ENCODE measurements at places on chromosomes 16 and 17.

DNA sequence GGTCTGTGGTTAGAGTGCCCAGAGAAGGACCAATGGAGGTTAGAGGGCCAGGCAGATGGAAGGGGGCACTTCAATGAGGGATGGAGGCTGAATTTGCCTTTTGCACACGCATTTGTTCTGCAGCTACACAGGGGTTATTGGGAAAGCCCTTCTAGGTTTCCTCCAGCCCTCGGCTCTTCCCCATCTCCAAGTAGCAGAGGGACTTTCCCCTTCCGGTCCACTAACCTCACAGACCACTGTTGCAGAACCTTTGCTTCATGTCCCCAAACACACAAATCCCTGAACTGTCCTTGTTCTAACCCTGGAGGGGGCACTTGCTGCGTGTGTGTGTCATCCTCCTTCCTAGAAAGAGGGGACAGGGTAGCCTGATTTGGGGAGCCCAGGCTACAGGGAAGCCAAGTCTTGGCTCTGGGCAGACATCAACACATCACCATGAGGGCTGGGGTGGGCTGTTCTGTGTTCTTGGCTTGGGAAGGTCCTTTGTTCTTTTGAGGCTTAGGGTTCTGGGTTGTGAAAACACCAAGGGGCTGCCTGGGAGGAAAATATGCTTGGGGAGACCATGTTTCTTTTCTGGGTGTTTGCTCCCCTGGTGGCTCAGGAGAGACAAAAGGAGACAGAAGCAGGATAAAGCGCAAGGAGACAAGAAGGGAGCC, 7.3 kb upstream of the NR1D1 start:
- no peak for DNase-seq

- no peak for DNase-seq
These were observed 154.1 kb upstream of the CDC42EP4 start for GRCh38 chr17:73465953-73466230.

DNA sequence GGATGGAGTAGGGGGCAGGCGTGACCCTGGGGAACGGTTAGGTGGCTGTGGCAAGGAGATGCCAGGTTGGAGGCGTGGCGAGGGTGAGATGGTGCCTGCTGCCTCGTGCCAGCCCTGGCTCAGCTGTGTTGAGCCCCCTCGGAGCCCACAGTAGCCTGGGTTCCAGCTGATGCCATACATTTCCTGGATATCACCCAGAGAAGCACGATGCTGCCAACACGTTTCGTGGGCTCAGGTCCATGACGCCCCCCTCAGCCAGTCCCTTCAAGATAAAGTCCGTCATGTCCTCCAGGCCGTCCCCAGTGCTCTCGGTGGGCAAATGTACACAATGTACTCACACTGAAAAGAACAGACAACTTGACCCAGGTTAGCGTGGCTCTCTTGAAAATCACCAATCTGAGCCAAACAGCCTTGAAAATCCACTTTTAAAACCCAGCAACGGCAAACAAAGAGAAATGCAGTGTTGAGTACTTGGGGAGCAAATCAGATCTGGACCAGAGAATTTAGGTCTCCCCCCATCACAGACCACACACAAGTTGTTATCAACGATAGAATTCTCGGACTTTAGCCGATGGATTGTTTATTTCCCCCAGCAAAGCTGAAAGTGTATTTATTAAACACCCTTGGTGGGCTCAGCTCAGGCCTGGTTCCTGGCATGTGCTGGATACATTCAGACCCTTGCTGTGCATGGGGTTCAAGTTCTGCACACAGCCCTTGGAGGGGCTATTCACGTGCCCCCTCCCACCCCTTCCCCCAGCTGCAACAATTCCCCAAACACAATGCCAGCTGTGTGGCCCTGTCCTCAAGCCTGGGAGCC, 102.8 kb upstream of the PLCG2 start:
- no peak for DNase-seq

GRCh38 chr16:66469947-66470546, 43.0 kb downstream of the BEAN1 start:
- DNase-seq, result no peak

DNA sequence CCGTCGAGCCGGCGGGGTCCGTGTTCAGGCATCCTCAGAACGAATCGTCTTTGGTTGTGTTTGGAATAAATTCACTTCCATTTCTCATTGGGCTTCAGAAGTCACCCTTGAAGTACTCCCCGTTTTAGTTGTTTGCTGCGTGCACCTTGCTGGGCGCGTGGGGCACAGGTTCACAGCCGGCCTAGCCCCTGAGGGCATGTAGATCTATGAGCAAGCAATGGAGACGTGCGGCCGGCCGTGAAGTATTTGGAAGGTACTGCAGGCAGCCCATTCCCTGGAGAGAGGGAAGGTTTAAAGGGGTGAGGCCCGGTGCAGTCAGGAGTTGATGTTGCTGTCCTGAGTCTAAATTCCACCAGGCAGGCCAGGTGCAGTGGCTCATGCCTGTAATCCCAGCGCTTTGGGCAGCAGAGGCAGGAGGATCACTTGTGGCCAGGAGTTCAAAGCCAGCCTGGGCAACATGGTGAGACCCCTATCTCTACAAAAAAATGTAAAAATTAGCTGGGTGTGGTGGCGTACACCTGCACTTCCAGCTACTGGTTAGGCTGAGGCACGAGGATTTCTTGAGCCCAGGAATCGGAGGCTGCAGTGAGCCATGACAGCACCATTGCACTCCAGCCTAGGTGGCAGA, 714 bp downstream of the ACSF3 start:
- no peak for DNase-seq

DNA sequence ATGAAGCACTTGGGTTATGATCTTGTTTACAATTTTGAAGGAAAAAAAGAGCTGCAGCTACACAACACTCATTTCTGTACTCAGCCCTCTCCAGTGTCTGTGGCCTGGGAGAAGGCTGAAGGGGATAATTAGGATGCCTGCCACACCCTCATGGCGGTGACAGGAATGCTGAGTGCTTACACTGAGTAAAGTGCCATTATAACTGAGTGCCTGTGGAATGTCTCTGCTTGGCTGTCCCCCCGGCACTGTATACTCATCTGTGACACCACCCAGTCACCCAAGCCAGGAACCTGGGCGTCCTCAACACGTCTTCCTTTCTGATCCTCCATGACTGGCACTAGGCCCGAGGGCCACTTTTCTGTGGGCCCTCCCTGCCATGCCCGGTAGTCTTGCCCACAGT, 3.5 kb upstream of the MRPL38 start:
- no peak for DNase-seq

GRCh38 chr16:77977339-77977738, 45.0 kb upstream of the CLEC3A start:
- DNase-seq, result no peak

DNA sequence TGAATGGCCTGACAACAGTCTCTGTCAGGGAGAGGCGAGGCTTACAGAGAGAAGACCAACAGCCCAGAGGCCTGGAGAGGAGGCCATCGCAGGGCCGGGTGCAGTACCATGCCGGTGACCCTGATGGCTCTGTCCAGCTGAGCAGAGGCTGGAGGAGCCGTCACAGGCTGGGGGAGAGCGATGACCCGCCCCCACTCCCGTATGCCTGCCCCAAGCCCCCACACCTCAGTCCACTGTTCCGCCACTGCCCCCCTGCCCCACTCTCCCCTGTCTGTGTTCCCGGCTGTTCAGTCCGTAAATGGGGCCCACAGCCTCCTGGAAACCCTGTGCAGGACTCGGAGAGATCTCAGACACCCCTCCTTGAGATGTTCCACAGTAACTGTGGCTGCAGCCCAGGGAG, 12.8 kb upstream of the FAM83G start:
- no peak for DNase-seq

GRCh38 chr16:83781-84615, 6.0 kb downstream of the MPG start:
- no peak for DNase-seq

DNA sequence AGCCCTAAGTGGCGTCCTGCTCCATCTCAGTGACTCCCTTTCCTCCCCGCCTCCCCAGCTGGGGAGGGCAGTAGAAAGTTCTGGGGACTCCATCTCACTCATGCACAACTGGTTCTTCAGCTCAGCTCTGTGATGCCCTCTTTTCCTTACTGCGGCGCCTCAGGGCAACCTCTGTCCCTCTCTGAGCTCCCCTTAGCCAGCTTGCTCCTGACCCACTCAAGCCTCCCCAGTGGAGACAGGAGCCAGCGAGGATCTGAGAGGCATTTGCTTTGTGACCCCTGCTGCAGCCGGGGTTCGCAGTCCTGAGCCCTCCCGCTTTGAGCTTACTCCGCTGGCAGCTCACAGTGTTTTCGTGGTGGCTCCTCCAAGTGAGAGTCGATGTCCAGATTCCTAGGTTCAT, 6.2 kb upstream of the MRC2 start:
- DNase-seq, result no peak

- no peak for DNase-seq
These were observed 25.9 kb downstream of the CYB561 start for GRCh38 chr17:63419949-63420867.

DNA sequence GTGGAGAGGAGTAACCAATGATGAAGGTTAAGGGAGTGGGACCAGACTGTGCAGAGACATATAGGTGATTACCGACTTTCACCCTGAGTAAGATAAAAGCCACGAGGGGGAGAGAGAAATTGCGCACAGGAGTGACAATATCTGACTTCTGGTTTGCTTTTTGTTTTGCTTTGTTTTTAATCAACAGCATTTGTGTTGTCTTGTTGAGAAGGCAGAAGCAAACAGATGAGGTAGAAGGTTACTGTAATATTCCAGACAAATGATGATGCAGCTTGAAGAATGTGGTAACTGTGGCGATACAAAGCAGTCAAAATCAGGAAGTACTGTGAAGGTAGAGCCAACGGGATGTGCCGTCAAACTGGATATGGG, 7.5 kb downstream of the PELP1 start:
- no peak for DNase-seq

- DNase-seq, result peak; percentile 9
These were observed 537 bp upstream of the GJC1 start for GRCh38 chr17:44830359-44831288.

- DNase-seq, result no peak
These were observed 96.9 kb downstream of the ADCY9 start for GRCh38 chr16:4019371-4019791.

DNA sequence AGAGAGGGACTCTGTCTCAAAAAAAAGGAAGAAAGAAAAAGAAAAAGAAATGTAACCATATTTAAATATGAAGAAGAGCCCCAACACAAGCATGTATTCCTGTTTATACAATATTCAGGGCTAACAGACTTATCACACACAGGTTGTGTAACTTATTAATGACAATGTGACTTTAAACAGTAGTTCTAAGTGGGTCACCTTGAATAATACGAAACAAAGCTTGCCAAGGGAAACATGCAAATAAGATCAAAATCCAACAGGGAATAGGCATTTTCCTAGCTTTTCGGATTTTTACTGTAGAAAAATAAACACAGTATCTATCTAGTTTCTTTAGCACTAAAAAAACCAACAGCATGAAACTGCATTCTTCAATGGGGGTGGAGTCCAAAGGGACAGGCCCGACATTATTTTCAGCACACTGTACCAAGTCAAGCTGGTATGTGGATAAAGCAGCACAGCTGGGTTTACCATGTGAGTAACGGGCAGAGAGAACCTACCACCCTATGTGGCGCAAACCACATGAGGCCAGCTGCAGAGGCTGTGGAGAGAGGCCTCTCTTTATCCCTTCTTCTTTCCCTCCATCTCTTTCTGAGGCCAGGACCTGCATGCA, 45.3 kb downstream of the TOM1L2 start:
- no peak for DNase-seq

DNA sequence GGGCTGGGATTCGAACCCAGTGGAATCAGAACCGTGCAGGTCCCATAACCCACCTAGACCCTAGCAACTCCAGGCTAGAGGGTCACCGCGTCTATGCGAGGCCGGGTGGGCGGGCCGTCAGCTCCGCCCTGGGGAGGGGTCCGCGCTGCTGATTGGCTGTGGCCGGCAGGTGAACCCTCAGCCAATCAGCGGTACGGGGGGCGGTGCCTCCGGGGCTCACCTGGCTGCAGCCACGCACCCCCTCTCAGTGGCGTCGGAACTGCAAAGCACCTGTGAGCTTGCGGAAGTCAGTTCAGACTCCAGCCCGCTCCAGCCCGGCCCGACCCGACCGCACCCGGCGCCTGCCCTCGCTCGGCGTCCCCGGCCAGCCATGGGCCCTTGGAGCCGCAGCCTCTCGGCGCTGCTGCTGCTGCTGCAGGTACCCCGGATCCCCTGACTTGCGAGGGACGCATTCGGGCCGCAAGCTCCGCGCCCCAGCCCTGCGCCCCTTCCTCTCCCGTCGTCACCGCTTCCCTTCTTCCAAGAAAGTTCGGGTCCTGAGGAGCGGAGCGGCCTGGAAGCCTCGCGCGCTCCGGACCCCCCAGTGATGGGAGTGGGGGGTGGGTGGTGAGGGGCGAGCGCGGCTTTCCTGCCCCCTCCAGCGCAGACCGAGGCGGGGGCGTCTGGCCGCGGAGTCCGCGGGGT, at the start of gene CDH1:
CDH1 (plus strand) TSS at position 247 of the 684 bp plus-strand sequence; CDS start at position 371, 124 bp downstream.
- no peak for DNase-seq

DNA sequence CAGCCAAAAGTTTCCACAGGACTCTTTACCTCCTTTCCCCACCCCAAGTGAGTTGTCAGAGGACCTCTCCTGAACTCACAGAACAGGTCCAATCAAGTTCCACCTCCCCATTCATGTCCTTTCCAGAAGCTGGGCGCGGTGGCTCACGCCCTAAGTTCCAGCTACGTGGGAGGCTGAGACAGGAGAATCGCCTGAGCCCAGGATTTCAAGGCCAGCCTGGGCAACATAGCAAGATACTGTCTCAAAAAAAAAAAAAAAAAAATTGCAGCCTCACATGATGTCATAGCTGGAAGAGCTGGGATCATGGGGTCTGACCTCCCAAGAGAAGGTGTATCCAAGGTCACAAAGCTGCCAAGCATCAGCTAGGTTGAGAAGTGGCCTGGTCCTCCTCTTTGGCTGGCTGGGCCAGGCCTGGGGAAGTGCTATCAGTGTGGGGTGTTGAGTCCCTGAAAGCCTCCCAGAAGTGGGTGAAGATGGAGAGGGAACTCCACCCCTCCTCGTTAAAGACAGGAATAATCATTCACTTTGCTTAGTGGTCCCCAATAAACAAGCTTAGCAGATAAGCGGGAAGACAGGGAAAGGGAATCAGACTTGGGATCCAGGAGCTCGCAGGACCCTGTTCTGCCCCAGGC, 5.5 kb upstream of the MNT start:
- DNase-seq, result no peak

DNA sequence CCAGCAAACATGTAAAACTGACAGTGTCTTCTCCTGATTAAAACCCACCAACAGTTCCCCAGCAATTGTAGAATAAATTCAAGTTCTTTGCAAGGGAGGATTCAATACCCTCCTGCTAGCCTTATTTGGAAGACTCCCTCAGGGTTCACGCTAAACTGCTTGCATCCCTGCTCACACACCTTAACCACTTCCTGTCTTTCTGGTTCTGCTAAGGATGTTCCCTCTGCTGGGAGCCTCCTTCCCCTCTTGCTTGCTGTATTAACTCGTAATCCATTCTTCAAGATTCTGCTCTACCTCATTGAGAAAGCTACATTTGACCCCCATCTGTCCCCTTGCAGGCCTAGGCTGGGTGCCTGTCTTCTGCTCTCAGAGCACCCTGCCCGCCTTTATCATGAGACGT, 2.3 kb upstream of the SHISA6 start:
- DNase-seq, result no peak

DNA sequence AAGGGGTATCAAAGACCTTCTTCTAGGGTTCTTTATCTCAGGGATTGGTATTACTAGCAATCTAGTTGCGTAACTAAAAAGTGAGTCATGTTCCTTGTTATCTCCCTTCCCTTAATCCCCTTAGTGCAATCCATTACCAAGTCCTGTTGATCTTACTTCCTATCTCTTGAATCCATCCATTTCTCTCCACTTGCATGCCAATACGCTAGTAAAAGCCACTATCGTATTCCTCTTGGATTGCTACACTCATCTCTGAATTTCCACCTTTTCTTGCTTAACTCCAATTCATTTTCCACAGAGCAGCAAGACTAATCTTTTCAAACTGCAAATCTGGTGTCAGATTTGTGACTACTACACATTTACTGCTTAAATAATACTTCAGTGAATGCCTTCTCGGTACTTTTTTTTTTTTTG, 1.8 kb upstream of the ADAT1 start:
- DNase-seq, result no peak
